ENCODE measurements at places on chromosomes 6 and 20. TPM values are rescaled to one million over a fixed set of nuclear protein-coding genes. Genes with fewer than 3 reads are reported as not detected.

PGC gene
- not detected for total RNA-seq

FBXO5 gene
- 61.4 TPM for total RNA-seq

SRMS gene
- total RNA-seq, result not detected

GRCh38 chr6:40187535-40188144, 253.4 kb upstream of the MOCS1 start:
- no peak for DNase-seq

DNA sequence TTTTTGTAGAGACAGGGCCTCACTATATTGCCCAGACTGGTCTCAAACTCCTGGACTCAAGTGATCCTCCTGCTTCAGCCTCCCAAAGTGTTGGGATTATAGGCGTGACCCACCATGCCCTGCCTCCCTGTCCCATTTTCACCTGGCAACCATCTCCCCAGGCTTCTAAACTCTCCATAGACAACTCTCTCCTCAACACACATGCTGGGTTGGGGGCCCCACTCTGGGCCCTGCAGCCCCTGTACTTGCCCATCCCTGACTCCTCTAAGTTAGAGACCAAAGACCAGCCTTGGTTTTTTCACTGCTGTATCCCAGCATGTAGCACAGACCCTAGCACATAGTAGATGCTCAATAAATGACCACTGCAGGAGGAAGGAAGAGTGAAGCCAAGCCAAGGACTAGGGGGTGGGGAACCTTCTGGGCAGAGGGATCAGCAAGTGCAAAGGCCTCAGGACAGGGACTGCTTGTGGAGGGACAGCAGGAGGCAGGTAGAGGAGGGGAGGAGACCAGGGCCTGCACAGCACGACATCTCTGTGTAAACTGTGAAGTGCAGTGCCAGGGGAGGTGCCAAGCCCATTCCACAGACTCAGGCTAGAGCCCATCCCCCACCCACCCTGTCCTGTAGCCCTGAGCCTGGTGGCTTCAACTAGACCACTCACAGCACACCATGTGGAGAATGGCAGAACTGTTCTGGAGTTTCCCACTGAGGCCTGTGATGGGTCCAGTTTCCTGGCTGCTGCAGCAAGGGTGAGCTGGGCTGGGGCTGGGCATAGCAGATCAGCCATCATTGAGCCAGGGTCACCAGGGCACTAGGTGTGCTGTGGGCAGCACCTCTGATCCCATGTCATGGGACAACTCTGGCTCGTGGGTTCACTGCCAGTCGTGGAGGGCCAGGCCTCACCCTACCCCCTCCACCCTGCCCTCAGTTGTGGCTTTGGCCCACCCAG, 3.4 kb upstream of the SRC start:
- no peak for DNase-seq

DNA sequence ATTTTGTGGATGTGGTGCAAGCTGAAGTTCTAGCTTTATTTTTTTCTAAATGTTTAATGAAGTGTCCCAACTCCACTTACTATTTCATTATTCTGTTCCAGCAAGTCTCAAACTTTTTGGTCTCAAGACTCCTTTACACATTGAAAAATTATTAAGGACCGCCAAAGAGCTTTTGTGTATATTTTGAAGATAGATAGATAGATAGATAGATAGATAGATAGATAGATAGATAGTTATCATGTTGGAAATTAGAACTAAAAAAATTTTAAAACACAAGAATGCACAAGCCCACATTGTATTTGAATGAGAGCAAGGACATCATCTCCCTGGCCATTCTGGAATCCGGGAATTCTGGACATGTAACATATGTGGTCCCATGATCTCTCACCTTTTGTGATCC, 181.2 kb upstream of the SNX9 start:
- DNase-seq, result no peak

AVP gene
- not detected for total RNA-seq

MDFI gene
- total RNA-seq, result not detected

APCDD1L gene
- not detected for total RNA-seq

BFSP1 gene
- total RNA-seq, result not detected

SCRT2 gene
- not detected for total RNA-seq

DNA sequence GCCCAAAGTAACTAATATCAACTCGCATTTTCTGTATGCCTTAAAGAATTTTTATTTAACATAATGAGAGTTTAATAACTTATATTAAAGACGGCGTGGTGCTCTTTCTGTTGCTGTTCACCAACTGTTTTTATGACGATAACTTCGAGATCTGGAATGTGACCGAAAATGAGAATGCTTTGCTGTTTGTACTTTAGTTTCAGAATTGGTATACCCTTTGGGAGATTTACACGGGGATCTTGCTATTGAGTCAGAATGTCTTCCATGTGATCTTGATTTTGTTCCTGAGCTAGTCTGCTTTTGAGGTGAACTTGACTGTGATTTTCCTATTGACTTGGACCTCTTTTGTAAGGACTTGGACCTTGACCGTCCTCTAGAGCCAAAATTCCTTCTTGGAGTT, 17.9 kb downstream of the PNRC1 start:
- DNase-seq, result no peak

GRCh38 chr6:27977387-27977786, 20.3 kb downstream of the OR2B6 start:
- DNase-seq, result no peak

DNA sequence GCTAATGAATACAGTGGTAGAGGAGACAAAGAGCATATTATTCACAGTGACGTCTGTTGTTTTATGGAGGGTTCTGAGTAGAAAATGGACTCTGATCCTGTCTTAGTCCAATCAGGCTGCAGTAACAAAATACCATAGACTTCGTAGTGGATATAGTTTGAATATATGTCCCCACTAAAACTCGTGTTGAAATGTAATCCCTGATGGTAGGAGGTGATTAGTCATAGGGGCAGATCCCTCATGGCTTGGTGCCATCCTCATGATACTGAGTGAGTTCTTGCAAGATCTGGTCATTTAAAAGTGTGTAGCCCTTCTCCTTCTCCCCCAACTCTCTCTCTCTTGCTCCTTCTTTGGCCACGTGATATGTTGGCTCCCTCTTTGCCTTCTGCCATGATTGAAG, 82.5 kb downstream of the CD83 start:
- DNase-seq, result no peak

XKR7 gene
- total RNA-seq, result 0.02 TPM

DNA sequence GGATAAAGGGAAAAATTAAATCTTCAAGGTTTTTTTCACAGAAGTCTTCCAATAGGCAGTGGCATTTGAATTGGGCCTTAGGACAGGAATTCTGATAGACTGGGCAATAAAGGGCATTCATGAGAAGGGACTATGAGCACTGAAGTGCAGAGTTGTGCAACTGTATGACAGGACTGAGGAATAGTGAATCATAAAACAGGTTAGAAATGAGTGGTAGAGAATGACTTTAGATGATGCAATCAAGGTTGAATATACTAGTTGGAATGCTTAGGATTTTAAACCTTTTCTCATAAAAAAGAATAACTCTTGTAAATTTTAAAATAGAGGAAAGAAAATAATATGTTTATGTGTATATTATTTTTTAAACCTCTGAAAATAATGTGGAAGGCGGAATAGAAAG, 944.7 kb downstream of the PHF3 start:
- DNase-seq, result no peak

GRCh38 chr6:140960566-140960965, 1172.2 kb upstream of the GJE1 start:
- DNase-seq, result no peak

GRCh38 chr20:49187330-49187850, 744 bp downstream of the STAU1 start:
- no peak for DNase-seq
